Neural crest cell (in vitro differentiated cells): ENCODE measurements at places on chromosomes 3 and 15.

DNA sequence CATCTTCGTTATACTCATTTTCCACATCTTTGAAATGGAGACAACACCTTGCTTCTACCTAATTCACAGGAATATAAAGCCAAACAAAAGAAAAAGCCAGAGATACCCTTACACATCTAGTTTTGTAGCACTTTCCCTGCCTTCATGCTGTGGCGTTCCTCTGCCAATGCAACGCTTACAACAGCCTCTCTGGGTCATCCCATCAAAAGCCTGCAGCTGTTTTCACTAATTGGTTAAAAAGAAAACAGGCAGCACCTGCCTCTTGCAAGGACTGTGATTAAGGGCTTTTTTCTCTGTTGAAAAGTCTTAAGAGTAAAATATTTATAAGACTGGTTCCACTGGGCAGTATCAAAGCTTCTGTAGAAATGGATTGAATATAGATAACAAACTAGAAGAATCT is 120.3 kb downstream of the FMN1 start:
- no peak for DNase-seq

DNA sequence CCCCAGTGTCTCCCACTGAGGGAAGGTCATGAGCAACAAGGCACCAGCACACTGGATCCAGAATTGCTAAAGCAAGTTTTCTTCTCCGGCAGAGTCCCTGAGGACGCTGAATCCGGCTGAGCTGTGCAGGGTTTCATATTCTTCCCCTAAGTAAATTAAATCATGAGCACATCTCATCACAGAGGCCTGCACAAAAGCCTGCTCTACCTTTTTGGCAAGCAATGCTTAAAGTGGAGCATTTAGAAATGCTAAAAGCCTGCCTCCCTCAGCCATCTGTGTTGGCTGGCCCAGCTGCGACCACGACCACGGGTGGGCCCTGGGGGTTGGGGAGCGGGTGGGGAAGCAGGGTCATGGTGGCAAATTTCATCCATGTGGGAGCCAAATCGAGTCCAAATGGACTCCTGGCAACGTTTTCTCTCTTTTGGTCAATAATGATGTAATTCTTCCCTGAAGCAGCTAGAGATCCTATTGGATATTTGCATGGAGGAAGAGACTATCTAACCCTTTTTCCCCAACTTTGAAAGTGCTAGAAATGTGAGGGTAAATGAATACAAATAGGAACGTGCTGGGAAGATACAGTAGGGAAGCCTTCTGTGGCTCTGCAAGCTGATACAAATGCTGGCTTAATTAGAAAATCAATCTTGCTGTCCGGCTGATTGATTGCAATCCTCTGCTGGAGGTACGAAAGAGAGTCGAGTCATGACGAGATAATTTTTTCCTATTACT is 532.8 kb upstream of the TBL1XR1 start:
- DNase-seq, result no peak

- DNase-seq, result no peak
Measured at GRCh38 chr3:129596194-129597086, 10.0 kb downstream of the PLXND1 start.

DNA sequence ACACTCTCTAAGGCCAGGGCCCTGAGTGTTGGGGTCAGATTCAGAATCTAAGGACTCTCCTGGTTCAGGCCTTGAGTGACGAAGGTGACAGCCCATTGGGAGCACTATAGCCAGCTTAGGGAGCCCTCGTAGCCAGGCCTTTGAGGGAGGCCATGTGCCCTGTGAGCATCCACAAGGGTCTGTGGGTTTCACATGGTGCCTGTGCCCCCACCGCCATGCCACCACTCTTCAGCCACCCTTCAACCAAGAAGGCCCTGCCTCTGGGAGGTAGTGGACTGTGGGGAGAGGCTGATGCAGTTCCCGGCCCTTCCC is 37.5 kb downstream of the TSPAN3 start:
- DNase-seq, result peak; percentile 1

- no peak for DNase-seq
Measured at GRCh38 chr3:73080216-73080966, 18.9 kb downstream of the EBLN2 start.

GRCh38 chr15:47822048-47822447 is 104.7 kb downstream of the SEMA6D start:
- DNase-seq, result no peak

DNA sequence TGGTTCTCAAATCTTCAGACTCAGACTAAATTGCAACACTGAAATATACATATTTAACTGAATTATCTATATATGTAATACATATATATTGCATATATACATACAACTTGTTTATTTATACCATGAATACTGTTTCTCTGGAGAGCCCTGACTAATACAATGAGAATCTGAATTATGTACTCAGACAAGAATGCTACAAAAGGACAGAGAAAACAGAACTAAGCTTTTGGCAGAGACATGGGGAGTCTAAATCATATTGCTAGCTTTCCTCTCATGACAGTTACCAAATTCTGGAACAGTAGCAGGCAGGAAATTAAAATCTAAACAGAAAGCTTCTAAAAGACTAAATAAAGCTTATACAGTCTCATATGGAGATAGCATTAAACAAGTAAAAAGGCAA is 142.4 kb upstream of the KCNMB2 start:
- DNase-seq, result no peak

GRCh38 chr15:80182611-80183261 is 29.9 kb downstream of the FAH start:
- DNase-seq, result no peak

- DNase-seq, result no peak
Measured at GRCh38 chr3:73925011-73925410, 300.3 kb upstream of the PDZRN3 start.
